ENCODE measurements at places on chromosomes 3 and 15.

DNA sequence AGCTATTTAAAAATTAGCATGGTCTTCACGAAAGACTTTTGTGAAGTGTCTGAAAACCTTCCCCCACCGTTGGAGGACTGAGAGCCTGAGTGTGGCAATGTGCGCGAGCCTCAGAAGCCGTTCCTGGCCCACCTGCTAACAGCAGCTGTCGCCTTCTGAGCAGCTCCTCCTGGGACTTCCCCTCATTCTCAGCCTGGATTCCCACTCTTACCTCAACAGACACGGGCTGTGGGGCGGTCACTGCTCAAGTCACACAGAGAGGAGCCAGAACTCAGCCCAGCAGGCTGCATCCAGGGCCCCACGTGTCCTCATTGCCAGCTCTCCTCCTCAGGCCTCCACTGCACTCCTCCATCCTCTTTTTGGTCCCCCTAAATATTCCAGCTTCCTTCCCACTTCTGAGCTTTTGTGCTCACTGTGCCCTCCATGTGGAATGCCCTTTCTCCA lies 7.8 kb downstream of the DNASE1L3 start:
- DNase-seq, result no peak

DNA sequence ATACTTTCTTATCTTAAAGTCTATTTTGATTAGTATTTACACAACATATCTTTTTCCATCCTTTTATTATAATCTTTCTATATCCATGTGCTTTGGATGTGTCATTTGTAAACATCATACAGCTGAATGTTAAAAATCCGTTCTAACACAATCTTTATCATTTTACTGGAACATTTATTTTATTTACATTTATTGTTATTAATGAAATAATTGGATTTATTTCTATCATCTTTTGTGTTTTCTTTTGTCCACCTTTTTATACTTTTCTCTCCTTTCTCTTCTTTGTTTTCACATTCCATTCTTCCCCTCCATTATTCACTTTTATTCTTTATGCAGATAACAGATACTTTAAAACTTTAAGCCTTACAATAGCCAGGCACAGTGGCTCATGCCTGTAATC lies 34.7 kb upstream of the CTDSPL start:
- no peak for DNase-seq

DNA sequence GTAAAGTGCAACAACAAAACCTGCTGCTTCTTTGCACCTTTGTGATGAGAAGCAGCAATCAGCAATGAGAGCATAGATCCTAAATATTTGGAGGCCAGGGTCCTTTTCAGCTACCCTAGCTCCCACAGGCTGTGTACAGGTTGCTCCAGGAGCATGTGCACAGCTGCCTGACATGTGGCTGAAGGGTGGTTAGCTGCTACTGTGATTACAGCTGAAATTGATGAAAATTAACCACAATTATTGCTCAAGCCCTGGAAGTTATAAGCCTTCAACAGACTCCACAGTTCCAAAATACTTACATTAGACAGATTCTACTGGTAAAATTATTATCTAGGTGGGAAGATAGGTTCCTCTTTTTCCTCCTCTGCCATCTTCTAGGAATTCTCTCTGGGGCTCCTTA lies 28.5 kb downstream of the COMMD2 start:
- DNase-seq, result no peak

DNA sequence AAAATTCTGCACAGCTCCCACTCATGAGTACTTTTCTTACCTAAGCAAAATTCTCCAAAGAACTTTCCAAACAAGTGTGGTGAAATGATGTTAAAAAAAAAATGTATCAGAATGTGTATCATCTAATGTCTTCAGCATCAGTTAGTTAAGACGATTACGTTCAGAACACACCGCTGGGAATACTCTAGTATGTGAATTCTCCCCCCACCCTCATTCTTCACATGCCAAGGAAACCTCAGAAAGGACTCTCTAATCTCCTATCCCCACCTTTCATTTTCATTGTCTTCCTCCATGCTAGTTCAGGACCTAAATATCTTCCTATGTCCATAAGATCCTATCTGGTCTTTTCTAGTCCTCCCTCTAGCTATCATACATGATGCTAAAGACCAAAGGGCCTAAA lies 457.4 kb downstream of the SHQ1 start:
- no peak for DNase-seq

DNA sequence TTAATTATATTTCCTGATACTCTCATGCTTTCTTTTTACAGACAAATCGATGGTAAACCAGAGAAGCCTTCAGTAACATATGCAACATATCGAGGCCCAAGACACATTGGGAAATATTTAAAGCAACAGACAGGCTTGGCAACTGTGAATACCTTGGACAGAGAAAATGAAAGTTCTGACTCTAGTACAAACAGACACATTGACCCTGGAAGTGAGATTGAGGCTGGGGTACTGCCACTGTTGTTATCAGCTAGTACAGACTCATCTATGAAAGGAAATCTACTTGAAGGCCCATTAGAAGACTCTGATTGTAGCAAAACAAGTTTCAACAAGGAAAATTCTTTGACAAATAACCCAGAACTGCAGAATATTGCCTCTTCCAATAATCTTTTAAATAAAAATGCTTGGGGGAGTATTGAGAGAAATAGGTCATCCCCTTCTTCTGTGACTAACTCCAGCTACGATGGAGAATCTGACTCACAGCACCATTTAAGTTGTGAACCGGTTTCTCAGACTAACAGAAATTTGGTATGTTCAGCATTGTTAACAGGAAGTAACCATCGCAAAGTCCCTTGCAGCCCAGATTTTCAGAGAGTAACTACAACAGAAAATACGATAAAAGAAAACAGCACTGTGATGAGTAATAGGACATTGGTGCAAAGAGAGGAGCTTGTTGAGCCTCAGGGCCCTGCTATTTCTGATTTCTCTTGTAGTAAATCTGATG lies 50.2 kb downstream of the CRYBG3 start:
- no peak for DNase-seq
